ENCODE measurements at places on chromosomes 13 and 19.

DNA sequence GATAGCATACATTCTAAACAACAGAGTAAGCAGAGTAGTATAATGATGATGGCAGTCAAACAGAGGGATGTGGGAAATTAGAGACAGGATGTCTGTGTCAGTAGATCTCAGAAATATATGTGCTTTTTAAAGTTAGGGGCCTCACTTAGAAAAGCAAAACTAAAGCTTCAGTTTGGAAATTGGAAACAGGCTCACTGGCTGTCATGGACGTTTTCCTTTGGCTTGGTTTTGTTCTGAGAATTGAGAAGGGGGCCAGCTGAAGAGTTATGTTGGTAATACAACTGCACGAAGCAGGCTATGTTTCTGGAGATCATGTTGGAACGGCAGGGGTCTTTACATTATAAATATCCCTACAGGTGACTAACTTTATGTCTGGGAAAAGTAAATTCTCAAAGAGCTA, 261.3 kb downstream of the LMO7 start:
- no peak for DNase-seq

GRCh38 chr13:113874177-113874576, 10.3 kb upstream of the GAS6 start:
- no peak for DNase-seq

DNA sequence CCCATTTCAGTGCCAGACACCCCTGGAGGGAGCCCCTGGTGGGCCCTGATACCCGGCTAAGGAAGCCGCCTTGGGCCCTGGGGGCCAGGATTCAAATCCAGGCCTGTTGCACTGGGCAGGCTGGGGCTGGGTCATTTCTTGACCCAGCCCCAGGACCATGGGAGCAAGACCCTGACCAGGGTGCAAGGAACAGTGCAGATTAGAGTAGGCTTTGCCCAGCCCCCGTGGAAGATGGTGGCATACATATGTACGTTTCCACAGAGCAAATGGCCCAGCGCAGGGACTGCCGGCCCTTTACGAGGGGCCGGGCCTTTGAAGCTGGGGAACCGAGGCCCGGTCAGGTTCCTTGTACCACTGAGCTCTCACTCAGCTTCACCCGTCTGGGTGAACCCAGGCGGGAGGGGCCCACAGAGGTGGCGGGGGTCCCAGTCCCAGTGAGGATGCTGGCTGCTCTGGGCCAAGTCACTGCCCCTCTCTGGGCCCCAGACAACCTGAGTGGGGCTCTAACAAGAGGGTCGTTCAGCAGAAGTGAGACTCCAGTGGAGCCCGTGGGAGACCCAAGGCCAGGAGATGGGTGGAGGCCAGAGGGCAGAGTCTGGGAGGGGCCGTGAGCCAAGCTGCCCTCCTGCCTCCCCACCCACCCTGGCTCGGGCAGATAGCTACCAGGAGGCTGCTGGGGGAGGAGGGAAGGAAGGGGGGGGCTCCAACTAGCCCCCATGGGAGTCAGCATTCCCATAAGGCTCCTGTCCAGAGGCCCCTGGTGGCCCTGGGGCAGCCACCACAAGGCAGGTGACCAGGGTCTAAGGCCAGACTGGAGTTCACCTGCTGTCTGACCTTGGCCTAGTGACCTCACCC, 2.7 kb downstream of the MKNK2 start:
- no peak for DNase-seq

GRCh38 chr13:49444524-49445395, 686 bp downstream of the SETDB2 start:
- peak; percentile 37 for DNase-seq

GRCh38 chr19:47381121-47381520, 32.0 kb downstream of the DHX34 start:
- no peak for DNase-seq

DNA sequence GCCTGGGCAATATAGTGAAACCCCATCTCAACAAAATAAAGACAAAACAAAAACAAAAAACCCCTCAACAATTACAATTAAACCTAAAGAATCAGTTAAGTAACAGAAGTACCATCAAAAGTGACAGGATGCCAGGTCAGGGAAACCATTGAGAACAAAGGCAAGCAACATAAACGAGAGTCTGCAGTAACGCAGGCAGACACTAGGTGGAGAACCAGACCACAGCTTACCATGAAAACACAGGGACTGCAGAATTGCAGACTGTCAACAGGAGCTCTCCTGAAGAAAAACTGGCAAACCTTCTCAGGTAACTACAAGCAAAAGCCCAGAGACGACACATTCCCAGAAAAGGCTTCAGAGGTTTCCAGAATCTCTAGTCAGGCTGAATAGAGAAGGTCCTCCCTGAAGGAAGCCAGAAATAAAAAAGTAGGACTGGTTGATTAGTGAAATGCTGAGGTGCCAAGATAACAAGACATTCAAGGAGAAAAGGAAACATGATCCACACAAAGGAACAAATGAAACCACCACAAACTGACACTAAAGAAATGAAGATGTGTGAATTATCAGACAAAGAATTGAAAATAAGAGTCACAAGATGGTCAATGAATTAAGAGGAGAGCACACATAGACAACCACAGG, 2.2 kb upstream of the ZNF665 start:
- peak; percentile 31 for DNase-seq

- no peak for DNase-seq
Observed at GRCh38 chr13:36601186-36601585, 72.6 kb upstream of the SERTM1 start.

GRCh38 chr13:41780715-41781706, 179.9 kb downstream of the VWA8 start:
- peak; percentile 3 for DNase-seq

DNA sequence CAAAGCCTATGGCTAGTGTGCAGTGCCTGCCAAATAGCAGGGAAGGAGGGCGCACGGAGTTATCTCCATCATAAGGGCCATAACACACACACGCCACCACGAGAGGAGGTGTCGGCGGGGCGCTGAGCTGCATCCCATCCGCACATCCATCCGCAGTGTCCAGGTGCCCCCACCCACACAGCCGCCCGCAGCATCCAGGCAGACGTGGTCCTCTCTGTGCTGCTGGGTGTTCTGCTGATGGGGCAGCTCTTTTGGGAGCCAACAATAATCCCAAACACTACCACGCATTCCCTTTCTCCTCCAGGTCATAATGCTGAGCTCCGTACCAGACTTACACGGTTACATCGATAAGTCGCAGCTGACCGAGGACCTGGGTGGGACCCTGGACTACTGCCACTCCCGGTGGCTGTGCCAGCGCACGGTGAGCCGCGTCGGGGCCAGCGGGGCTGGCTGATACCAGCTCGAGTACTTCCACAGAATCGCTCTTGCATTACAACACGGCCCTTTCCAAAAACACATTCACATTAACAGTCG, 41.5 kb upstream of the F7 start:
- no peak for DNase-seq

GRCh38 chr13:75666646-75667351, 30.7 kb downstream of the LMO7 start:
- DNase-seq, result no peak

DNA sequence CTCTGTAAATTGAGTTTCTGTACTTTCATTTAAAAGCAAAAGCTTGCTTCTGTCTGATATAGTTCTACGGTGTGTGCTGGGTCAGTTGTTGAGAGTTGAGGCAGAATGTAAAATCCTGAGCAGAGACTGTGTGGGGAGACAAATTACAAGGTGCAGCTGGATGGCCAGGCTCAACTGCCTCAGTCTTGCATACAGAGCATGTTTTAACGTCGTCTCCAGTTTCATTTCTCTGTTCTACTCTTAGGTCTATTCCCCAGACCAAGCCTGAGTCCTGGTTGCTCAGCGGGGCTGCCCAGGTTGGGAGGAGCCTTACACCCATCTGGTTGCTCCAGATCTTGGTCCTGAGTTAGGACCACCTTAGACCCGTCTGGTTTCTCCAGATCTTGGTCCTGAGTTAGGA, 54.4 kb upstream of the MEDAG start:
- no peak for DNase-seq

DNA sequence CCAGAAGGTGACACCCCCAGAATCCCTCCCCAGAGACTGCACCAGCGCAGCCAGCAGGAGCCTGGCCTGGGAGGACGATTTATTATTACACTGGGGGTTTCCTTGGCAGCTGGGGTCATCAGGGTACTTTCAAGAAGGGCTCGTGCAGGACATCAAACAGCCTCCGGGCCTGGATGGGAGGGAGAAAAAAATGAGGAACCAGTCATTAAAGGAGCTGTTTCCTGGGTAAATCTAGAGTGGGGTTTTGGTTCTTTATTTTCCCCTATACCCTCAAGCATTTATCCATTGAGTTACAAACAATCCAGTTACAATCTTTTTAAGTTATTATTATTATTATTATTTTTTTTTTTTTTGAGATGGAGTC, 3.1 kb downstream of the POLR1G start:
- no peak for DNase-seq

GRCh38 chr13:110576070-110576394, 14.5 kb upstream of the RAB20 start:
- DNase-seq, result no peak

GRCh38 chr19:55591555-55591954, 7.8 kb downstream of the FIZ1 start:
- DNase-seq, result no peak

DNA sequence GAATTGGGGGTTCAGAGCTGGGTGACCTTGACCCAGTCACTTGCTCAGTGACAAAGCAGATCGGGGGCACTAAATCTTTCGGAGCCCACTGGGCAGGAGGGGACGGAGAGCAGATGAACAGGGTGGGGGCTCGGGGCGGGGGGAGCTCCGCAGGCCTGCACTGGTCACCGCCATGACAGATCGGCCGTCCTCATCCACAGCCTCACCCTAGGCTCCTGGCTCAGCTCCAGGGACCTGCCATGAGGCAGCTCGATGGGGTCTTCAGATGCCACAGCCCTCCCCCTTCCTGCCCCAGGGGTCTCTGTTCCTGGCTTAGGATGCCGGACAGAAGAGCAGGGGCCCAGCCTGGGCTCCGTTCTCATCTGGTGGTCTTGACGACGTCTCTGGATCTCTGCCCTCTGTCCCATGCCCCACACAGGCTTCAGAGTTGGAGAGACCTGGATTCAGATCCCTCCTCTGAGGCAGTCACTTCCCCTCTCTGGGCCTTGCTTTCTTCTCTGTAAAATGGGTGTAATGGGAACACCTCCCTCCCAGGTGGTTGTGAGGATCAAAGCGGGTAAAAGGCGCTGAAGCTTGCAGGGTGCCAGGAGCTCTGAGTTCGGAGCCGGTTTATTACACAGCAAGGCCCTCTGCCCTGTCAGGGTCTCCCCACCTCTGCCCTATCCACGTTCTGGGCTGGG, 3.0 kb downstream of the KDM4B start:
- no peak for DNase-seq

GRCh38 chr13:31136724-31137123, 25.0 kb downstream of the HSPH1 start:
- DNase-seq, result no peak

DNA sequence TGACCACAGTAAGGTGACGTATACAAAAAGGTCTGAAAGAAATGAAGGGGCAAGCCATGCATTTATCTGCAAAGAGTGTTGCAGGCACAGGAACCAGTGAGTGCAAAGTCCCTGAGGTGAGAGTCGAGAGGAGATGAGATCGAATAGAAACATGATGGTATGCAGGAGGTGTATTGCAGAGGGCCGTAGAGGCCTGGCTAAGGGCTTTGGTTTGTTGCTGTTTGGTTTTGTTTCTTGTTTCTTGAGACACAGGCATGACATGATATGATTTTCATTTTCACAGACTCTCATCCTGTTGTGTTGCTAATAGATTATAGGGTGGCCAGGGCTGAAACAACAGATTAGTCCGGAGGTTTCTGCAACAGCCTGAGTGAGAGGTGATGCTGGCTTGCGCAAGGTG, 80.4 kb downstream of the HSPH1 start:
- no peak for DNase-seq

- no peak for DNase-seq
Observed at GRCh38 chr19:6613711-6614110, 22.8 kb upstream of the CD70 start.

- peak; percentile 93 for DNase-seq
Observed at GRCh38 chr13:23321535-23322241, 111.8 kb downstream of the SACS start.

- no peak for DNase-seq
Observed at GRCh38 chr13:80866921-80867320, 526.0 kb upstream of the SPRY2 start.

DNA sequence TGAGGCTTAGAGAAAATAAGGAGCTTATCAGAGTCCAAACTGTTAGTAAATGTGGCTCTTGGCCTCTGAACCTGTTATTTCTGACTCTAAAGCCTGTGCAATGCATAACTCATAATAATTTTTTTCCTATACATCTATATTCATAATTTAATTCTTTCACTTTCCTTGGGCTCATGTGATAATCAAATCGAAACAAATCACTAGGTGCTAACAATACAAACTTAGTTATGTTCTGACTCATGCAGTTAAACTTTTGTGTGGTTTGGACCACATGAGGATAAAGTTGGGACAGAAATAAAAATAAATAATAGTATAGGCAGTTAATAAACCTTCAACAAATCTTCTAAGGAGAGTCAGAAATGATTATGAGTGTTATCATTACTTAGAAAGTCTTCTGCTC, 1629.0 kb downstream of the OLFM4 start:
- DNase-seq, result no peak

DNA sequence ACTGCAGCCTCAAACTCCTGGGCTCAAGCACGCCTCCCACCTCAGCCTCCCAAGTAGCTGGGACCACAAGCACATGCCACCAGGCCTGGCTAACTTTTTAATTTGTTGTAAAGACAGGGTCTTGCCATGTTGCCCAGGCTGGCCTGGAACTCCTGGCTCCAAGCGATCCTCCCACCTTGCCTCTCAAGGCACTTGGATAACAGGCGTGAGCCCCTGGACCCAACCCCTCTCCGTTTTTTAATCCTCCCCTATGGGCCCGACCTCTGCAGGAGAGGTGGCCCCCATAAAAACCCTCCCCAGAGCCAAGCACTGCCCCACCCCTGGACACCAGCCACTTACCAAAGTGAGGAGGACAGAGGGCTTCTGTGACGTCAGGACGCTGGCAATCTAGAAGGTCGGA, 28.6 kb downstream of the PEPD start:
- DNase-seq, result no peak

GRCh38 chr19:35673121-35673804, 6.9 kb downstream of the UPK1A start:
- peak; percentile 85 for DNase-seq

DNA sequence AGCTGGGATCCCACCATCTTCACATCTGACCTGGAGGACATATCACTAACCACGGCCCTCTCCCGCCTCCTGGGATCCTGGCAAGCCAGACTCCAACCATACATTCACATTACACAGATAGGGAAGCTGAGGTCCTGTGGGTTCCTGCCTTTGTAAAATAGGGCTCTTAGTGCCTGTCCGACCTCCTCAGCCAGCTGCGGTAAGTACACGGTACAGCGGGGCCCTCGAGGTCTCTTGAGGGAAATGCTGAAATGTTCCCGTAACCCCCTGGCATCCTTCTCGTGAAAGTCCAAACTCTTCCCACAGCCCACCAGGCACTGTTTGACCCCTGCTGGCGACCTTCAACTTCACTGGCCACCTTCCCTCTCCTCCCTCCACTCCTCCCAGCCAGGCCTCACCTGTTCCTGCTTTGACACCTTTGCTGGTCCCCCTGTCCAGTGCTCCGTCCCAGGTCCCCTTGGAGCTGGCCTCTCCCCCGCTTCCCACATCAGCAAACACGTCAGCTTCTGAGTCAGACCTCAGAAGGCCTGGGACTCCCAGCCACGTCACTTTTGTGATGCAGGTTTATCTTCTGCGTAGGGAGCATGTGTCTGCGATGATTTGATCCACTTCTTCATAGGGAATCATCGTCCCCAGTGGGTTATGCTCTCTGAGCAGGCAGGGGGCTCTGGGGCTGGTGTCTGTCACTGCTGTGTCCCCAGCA, 8.8 kb upstream of the GNG7 start:
- DNase-seq, result peak; percentile 15

- DNase-seq, result no peak
Observed at GRCh38 chr13:44927968-44928367, 61.3 kb downstream of the NUFIP1 start.

Measured in ACHN (cell line).